ENCODE measurements at places on chromosomes 5 and 9.

GRCh38 chr5:982377-983237 lies 26.0 kb upstream of the NKD2 start:
- no peak for DNase-seq

- no peak for DNase-seq
Measured at GRCh38 chr9:88966894-88967676, 24.2 kb upstream of the S1PR3 start.

DNA sequence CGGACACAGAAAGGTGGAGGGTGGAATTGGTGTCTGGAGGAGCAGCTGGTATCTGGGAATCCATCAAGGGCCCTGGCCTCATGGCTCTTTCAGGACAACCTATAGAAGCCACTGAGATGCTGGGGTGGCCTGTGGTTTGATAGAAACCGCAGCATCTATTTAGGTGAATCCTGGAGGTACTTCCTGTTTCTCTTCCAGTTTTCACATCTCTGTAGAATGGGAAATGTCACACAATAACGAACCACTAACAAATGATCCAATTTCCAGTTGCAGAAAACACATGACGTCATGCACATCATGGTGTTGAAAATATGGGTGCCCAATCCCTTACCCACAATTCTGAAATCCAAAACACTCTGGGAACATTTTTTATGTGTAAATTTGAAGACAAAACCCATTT lies 52.2 kb downstream of the ROPN1L start:
- DNase-seq = no peak

GRCh38 chr9:114016101-114016500 lies 62.0 kb downstream of the AMBP start:
- no peak for DNase-seq

DNA sequence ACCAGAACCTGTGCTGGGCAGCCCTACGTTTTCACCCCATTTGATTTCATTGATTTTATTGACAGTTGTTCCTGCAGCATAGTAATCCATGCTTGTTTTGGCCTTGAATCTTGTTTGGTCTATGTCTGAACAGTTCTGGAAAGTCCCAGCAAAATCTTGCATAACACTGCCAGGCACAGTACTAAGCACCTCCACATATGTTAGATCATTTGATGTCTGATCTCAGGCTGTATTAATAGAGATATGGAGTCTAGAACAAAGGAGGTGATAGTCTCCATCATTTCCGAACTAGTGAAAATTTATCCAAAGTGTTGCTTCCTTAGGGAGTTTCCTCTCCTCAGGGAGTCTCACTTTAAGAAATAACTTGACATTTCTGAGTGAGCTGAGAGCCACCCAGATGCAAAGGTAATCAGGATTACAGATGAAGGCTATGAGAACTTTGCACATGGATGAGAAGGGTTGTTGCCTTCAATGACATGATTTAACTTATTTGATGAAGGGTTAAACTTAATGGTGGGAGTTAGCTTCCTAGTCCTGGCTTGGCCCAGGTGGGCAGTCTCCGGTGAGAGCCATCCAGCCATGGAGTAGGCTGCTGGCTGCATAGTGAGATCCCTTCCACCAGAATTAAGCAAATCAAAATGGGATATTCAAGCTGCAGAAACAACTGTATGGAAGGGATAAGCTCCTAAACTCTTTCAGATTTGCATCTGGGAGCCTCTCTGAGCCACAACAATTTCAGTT lies 173.8 kb upstream of the MVB12B start:
- no peak for DNase-seq

DNA sequence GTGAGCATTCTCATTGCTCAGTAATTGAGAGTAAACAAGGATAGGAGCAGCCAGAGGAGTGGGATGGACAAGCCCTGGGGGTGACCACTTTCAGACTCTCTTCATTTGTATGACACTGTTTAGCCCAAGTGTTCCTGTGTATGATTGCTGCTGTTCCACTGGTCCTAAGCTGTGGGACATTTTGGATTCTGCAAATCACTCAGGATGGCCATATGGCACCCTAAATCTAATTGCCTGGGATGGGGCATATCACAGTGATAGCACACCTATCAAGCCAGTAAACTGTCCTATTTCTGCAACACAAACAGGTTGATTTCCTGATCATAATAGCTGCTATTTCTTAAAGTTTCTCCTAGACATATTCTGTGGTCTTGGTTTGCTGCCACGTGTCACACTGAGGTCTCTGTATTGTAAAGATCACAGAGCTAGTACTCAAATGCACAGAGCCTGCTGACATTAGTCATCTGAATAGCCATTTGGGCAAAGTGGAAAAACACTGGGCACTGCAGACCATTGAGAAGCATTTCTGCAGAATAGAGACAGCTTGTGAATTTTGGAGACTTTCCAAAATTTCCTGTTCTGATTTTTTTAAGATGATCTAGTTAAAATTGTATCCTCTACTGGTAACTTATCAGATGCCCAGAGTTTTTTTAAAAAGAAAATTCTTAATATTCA lies 320.2 kb downstream of the RFX3 start:
- no peak for DNase-seq

- no peak for DNase-seq
Measured at GRCh38 chr9:131101207-131101964, 5.1 kb downstream of the AIF1L start.

DNA sequence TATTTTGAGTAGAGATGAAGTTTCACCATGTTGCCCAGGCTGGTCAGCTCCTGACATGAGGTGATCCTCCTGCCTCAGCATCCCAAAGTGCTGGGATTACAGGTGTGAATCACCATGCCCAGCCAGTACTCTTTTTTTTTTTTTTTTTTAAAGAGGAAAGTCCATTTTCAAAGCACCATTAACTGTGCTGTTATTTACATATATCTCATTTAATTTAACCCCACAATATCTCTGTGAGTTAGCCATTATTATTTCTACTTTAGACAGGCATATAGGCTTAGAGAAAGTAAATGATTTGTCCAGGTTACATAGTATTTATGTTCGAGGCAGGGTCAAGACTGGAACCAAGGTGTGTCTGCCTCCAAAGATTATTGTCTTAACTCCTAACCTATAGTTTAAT lies 50.7 kb downstream of the ATG10 start:
- no peak for DNase-seq

Measured in stimulated activated CD8-positive, alpha-beta memory T cell treated with anti-CD3 and anti-CD28 coated beads, Interleukin-2, amount 100 ng/mL, for 1 hour (primary cell).